Stimulated activated CD4-positive, alpha-beta T cell treated with anti-CD3 and anti-CD28 coated beads, Interleukin-1b, Interleukin-23, amount 100 ng/mL, for 1 hour (primary cell): ENCODE measurements at places on chromosomes 5 and 9.

DNA sequence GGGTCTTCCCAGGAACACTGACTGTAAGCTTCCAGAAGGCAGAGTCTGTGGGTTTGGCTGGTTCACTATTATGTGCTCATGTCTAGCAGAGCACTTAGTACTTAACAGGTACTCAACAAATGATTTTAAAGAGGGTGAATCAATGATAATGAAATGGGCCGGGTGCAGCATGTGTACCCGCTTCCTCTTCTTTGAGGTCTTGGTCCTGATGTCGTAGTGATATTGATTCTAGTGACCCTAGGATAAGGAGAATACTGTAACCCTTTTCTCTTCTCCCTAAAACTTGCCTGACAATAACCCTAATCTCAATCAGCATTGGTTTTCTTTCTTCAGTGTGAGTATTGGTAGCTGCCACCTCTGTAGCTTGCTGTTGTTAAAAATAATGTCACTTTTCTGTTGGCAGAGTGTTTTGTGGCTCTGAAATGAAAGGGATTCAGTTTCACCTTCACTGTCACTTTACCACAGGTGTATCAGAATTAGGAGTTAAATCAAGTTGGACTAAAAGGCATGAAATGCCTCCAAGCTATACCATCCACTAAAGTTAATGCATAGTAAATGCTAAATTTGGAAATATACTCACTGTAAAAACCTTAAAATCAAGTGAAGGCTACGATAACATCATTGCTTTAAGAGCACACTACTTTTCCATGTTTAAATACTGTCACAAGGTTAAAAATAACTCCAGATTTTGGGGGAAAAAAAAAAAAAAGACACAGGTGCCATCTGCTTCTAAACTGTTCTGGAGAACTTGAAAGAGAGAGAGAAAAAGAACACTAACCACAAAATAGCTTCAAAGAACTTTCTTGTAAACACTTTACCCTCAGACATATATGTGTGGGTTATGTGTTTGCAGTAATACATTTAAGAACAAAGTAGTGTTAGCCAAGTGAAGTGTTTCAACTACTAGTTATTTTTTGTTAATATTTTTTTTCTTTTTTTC lies 6.0 kb downstream of the CAMK4 start:
- DNase-seq: no peak

GRCh38 chr9:95090871-95091577 lies 226.5 kb downstream of the FANCC start:
- DNase-seq: no peak

- no peak for DNase-seq
These were observed 9.0 kb downstream of the RFESD start for GRCh38 chr5:95655575-95655974.

GRCh38 chr9:133953976-133954709 lies 38.0 kb downstream of the VAV2 start:
- no peak for DNase-seq

DNA sequence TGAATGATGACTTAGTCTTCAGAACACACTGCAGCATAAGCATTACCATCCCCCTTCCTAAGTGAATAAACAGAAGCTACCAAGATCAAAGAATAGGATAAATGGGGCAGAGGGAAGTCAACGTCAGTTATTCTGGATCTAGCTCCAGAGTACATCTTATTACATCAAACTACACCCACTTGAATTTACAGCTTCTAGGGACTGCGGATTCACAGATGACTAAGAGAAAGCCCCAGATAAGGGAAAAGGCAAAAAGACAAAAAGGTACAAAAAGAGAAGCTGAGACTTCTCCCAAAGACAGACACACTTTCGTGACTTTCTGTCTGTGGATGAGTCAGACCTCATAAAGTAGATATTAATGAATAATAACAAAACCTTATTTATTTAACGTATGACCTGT lies 457.9 kb upstream of the BRINP1 start:
- no peak for DNase-seq

DNA sequence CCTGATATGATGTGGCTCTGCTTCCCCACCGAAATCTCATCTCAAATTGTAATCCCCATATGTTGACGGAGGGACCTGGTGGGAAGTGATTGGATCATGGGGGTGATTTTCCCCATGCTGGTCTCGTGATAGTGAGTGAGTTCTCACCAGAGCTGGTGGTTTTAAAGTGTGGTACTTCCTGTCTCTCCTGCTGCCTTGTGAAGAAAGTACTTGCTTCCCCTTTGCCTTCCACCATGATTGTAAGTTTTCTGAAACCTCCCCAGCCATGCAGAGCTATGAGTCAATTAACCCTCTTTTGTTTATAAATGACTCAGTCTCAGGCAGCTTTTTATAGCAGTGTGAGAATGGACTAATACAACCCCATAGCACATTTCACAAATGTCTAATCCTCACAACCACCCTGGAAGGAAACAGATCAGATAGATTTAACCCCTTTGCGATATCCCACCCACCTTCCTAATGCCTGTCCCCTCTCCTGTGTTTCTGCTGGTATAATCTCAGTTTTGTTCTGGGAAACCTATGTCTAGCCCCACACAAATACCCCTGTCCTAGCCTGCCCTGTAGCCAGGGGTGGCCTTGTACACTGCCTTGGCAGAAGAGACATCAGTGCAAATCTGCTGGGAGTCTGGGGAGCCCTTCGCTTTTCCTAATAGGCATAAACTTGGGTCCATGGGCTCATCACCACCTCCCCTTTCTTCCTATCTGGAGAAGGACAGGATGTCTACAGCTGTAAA lies 157.0 kb upstream of the RAI14 start:
- DNase-seq: no peak

DNA sequence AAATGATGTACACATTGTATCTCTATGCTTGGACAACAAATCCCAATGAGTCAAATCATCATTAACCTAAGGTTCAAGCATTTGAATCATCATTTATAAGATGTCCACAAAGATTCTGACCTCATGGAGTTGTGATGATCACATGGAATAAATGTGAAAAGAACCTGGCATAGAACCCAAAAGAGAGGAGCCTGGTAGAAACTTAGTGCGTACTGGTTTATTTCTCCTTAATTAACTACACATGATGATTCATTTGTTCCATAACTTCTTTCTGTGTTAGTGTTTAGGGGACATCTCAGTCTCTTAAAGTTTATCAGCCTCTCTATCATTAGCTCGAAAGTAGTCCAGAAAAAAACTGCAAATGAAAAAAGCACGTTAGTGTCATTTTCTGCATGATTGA lies 411.6 kb downstream of the BRINP1 start:
- DNase-seq: no peak

- no peak for DNase-seq
These were observed 87.4 kb downstream of the CYLC2 start for GRCh38 chr9:103082494-103082893.

DNA sequence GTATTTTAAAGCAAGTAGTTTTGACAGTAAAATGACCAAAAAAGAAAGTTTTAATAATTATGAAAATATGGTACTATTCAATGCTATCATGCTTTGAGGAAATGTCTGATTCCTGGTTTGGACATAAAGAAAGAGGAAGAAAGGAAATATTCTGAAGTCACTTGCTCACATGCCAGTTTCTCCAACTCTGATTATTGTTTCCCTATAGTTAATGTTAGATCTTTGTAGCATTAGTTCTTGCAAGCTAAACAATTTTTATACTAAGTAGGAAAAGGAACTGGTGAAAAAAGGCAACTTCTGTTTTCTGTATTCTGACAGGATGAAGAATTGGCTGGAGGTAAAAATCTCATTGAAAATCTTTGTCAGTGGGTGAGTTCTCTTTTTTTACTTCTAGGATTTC lies 119.5 kb downstream of the YTHDC2 start:
- no peak for DNase-seq

DNA sequence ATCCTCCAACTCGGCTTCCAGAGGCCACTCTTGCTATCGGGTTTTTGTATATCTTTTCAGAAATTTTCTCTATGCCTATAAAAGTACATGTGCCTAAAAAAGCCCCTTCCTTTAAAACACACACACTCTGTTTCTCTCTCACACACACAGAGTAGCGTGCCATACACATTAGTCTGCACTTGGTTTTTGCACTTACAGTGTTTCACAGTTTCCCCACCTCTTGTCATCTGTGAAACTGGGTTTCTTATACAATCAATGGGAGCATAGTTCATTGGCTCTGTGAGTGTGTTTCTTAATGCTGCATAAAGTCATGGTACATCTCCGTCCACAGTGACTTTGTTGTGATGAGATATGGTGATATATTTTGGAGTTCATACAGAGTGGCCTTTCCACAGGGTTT lies 664 bp upstream of the IGFBPL1 start:
- DNase-seq: no peak

- DNase-seq: no peak
These were observed 24.9 kb upstream of the UNC5A start for GRCh38 chr5:176785184-176786145.

GRCh38 chr9:110133059-110133458 lies 74.9 kb downstream of the C9orf152 start:
- DNase-seq: no peak

DNA sequence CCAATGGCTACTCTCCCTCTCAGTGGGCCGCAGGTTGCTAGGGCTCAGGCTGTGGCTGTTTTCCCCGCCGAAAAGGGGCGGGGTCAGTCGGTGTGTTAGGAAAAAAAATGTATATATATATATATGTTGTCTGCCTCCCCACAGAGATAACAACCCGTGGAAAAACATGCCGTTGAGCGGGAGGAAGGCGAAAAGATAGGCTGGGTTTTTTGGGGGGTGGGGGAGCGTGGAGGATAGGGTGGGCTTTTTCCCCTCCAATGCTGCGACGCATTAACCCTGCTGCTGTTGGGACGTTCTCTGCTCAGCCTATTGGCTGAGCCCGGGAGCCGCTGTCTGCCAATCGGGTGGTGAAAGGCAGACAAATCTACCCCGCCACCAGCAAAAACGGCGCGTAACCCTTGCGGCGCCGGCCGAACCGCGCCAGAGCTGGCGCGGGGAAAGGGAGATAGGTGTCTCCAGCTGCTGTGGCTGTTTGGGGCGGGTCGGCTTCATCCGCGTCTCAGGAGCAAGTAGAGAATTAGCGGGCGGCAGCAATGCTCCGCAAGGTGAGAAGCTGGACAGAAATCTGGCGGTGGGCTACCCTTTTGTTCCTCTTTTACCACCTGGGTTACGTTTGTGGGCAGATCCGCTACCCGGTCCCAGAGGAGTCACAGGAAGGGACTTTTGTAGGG lies at the start of gene PCDHGC4:
TSS of gene PCDHGC4 (plus strand) at position 390 of the 671 bp plus-strand sequence. CDS start at position 534, 144 bp downstream.
- no peak for DNase-seq

GRCh38 chr5:112143690-112144089 lies 275.4 kb downstream of the EPB41L4A start:
- no peak for DNase-seq
